ENCODE measurements at places on chromosomes 1 and 21.

DNA sequence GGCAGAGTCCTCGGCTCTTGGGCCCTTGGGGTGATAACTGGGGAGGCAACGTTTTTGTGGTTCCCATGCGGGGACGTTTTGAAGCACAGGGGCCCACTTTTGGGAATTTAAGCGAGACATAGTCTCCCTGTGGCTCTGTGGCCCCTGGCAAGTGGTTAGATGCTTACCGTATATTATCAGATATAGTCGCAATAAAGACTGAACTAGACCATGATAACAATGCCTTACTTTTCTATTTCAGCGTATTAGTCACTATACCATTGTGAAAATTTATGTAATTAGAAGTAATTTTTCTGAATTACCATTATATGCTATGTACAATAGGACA lies 538 bp upstream of the RCAN1 start:
- no peak for DNase-seq

DNA sequence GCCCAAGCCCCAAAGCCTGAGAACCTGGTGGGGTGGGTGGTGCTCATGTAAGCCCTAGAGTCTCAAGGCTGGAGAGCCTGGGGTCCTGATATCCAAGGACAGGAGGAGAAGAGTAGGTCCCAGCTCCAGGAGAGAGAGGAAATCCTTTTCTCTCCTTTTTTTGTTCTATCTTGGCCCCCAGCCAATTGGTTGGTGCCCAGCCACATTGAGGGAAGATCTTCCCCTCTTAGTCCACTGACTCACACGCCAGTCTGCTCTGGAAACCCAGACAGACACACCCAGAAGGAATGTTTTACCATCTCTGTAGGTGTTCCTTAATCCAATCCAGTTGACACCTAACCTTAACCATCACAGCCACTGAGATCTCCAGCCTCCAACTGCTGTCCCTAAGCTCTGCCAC lies 16.2 kb upstream of the LIN9 start:
- no peak for DNase-seq

- DNase-seq: no peak
These were observed 201.6 kb downstream of the PTPRU start for GRCh38 chr1:29437946-29438345.

DNA sequence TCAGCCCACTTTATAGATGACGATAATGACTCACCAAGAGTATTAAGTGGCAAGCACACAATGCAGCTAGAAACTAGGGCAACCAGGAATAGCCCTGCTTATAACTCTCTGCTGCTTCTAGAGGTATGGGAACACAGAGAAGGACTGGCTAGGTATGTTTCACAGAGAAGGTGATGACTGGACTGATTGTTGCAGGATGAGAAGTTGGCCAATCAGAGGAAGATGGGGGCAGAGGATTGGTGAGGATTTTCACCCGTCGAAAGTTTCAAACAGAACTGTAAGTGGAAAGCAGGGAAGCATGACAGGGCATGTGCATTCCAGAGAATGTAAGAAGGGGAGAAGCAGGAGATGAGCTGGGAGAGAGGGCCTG lies 222.4 kb upstream of the JUN start:
- DNase-seq: no peak

- DNase-seq: no peak
These were observed 1.1 kb downstream of the ZMYM1 start for GRCh38 chr1:35080171-35080854.

Data from T-helper 17 cell (primary cell).